ENCODE measurements at places on chromosomes 1 and 21.

DNA sequence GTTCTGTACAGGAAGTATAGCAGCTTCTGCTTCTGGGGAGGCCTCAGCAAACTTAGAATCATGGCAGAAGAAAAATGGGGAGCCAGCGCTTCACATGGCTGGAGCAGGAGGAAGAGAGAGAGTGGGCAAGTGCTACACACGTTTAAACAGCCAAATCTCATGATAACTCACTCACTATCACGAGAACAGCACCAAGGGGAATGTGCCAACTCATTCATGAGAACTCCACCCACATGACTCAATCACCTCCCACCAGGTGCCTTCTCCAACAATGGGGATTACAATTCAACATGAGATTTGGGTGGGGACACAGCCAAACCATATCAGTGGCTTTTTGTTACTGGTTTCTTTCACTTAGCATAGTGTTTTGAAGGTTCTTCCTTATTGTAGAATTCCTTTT, 138.6 kb downstream of the SYT14 start:
- DNase-seq: no peak

GRCh38 chr21:44865561-44866280, 7.8 kb downstream of the PTTG1IP start:
- no peak for DNase-seq

DNA sequence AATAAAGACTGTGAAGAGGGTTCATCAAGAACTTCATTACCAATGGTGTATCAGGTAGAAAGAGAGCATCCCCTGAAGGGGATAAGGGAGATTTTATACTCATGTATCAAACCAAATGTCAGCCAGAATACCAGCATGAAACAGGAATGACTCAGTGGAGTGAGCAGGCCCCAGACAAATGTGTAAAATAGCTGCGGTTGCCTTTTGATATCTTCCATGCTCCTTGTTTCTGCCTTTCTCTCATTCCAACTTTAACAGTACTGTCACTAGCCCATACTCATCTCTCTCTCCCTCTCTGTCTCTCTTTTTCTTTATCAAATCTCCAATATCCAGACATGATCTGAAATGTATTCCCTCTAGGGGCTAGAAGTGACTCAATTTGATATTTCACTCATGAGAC, 47.8 kb downstream of the GPR88 start:
- no peak for DNase-seq

GRCh38 chr1:182584746-182585145, 4.3 kb downstream of the RNASEL start:
- no peak for DNase-seq

DNA sequence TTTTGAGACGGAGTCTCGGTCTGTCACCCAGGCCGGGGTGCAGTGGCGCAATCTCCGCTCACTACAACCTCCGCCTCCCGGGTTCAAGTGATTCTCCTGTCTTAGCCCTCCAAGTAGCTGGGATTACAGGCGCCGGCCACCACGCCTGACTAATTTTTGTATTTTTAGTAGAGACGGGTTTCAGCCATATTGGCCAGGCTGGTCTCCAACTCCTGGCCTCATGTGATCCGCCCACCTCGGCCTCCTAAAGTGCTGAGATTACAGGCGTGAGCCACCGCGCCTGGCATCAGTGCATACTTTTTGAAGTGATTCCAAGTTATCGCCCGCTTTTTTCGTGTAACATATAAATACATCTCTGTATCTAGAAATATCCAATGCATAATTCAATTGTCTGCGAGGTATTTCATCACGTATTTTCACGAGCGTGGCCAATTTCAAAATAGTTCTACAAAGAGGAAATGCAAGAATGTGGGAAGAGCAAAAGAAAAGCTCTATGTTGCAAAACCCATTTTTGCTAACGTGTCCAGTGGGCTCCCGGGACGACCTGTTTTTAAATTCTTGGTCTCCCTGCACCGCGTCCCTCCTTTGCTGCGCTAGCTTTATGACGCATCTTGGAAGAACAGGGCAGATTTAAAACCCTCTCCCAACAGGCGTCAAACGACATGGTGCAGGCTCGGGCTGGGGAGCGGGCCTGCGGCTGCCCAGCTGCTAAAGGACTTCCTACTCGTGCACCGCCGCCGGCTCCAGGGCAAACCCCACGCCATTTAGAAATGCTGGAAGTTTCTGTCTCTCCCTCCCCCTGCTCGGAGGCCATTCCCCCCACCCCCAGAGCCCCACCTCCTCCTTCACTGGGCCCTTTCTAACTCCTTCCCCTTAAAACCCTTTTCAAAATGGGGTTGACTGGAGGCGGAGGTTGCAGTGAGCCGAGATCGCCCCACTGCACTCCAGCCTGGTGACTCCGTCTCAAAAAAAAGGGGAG, 923 bp upstream of the IFNGR2 start:
- DNase-seq: no peak

DNA sequence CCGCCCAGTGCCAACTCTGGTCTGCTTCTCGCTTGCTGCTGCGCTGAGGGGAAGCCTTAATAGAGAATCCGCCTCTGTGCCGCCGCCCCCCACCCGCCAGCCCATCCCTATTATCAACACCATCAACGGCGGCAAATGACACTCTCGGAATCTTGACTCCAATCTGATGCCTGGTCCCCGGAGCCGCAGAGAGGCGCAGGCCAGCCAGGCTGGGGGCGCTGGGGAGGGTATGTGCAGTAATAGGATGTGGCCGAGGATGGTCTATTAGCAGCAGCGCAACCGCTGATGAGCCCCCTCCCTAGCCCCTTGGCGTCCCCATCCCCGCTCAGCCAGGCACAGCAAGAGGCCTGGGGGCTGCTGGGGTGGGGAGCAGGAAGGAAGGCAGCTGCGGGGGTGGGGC, 15.1 kb upstream of the DMBX1 start:
- DNase-seq: no peak

- peak; percentile 86 for DNase-seq
Observed at GRCh38 chr1:67766141-67766978, 66.9 kb downstream of the GNG12 start.

DNA sequence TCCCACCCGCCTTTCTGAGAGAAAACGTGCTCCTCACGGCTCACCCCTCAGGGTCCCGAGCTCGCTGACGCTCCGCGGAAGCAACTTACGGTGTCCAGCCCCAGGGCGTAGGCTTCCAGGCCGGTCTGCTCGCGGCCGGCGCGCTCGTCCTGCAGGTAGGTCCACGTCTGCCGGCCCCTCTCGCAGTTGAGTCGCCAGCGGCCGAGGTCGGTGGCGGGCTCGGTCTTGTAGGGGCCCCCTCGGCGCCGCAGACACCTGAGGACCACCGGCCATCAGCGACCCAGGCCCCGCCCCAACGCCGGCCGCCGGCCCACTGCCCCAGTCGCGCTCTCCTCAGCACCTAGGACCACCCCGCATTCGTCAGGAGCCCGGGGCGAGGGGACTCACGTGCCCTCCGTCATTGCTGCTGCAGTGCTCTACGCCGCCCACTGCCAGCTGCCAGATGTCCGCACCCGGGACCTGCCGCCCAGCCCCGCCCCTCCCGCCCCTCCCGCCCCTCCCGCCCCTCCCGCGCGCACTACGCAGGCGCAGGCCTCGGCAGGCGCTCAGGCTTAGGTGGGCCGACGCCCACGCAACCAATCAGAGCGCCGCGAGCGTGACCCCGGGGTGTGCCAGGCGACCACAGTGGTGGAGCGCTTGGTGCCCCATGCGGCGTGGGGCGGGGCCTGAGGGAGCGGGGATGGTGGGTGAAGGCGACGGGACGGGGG, at the start of gene LSS:
TSS of gene LSS (minus strand) at position 430 of the 707 bp plus-strand sequence. CDS start at position 401, 29 bp downstream.
- peak; percentile 97 for DNase-seq

DNA sequence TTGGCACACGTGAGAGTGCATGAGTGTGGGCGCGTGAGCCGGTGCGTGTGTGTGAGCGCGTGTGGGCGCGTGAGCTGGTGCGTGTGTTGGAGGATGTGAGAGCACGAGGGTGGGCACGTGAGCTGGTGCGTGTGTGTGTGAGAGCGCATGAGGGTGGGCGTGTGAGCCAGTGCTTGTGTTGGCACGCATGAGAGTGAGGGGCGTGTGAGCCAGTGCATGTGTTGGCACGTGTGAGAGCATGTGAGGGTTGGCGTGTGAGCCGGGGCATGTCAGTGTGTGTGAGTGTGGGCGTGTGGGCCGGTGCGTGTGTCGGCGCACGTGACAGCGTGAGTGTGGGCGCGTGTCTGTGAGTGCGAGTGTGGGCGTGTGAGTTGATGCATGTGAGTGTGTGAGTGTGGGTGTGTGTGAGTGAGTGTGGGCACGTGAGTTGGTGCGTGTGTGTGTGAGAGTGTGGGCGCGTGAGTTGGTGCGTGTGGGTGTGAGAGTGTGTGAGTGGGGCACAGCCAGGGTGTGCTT, 45.7 kb upstream of the ARHGEF16 start:
- DNase-seq: no peak

DNA sequence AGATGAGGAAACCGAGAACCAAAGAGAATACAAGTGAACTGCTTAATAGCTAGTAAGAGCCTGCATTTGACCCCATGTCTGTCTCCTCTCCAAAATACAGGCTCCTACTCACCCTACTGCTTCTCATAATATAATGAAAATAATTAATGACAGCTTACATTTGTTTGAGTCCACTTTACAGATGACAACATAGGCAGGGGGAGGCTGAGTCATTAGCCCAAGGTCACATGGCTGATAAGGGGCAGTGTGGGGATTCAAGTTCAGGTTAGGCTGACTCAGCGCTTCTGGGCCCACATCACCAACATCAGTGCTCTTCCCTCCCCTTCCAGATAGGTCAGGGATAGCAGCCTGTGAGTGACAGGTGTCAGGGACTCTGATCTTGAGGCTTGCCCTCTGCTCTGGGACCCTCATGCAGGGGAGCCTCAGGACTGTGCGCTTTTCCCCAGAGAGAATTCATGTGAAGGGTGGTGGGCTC, 16.2 kb downstream of the AZIN2 start:
- peak; percentile 44 for DNase-seq

GRCh38 chr21:44900559-44901251, 20.0 kb downstream of the ITGB2 start:
- no peak for DNase-seq

DNA sequence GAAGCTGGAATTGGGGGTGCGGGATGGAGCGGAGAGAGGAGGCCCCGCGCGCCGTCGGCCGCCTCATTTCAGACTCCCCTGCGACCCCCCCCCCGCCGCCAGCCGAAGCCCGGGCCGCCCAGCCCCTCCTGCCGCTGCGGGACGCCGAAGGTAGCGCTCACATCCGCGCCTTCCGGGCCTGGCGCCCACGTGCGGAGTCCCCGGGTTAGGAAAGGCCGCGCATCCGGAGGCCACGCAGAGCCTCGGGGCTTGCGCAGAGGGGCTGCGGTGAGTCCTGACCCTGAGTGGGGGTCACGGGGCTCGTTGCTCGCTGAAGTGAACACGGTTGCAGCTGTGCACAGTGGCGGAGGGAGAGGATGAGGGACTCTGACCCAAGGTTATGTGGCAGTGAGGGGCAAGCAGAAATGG, 552 bp upstream of the ZNF496 start:
- DNase-seq: peak; percentile 62

DNA sequence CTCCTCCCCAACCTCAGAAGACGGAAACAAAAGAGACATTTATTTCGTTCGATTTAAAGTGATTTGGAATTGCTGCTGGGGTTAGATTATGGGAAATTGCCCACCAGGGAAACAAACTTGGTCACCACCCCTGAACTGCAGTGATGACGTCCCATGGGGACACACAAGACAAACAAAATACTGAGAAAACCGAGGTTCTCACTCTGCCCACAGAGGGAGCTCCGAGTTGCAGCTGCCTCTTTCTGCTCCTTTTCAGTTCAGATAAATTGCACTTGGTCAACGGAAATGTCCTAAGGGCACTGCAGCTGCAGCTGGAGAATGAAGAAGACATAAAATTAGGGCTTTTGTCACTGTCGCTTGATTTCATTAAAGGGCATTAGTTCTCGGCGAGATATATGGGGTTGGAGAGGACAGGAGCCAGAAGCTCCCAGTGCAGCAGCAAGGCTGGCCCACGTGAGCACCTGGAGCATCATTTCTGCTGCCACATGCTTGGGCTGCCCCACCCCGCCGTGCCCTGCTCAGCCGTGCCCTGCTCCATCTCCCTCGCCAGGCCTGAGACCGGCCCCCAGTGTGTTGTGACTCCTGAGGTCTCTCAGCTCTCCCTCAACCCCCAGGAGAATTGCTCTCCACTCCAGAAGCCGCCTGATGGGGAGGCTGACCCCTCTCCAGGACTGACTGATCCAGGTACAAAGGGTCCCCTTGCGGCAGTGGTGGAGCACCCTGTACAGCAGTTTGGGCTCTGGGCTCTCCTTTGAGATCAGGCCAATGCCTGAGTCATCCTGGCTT, 231.7 kb upstream of the AJAP1 start:
- DNase-seq: no peak

GRCh38 chr21:42089093-42089631, 18.0 kb downstream of the UMODL1 start:
- no peak for DNase-seq

- DNase-seq: no peak
Observed at GRCh38 chr1:234848972-234849649, 239.1 kb upstream of the IRF2BP2 start.

- peak; percentile 58 for DNase-seq
Observed at GRCh38 chr1:60978421-60979357, 103.7 kb upstream of the NFIA start.

GRCh38 chr1:42945164-42945563, 13.5 kb downstream of the SLC2A1 start:
- no peak for DNase-seq

DNA sequence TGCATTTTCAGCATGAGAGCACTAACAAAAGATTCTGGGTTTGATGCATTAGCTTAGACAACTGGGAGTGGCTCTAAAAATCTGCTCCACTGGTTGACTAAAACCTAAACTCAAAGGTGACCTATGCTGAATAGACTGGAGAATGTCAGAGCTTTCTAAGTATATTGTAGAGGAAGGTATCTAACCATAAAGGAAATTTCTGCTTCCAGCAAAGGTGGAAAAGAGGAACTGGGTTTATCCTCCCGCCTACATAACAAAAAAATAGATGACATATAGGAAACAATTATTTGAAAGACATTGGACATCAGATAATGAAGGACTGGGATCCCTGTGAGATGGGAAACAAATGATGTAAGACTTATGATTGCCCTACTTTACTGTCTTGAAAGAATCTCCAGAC, 35.8 kb upstream of the CR2 start:
- no peak for DNase-seq

GRCh38 chr1:153343811-153344717, 4.6 kb downstream of the PGLYRP4 start:
- no peak for DNase-seq

- no peak for DNase-seq
Observed at GRCh38 chr1:178484698-178485225, 12.0 kb downstream of the CLEC20A start.

- DNase-seq: no peak
Observed at GRCh38 chr21:25390701-25391100, 216.6 kb downstream of the MRPL39 start.

GRCh38 chr1:54979327-54979891, 1.0 kb upstream of the TMEM61 start:
- no peak for DNase-seq

Measured in RKO (cell line).